Stimulated activated CD4-positive, alpha-beta T cell treated with anti-CD3 and anti-CD28 coated beads, Interleukin-4, amount 100 ng/mL, for 1 hour (primary cell): ENCODE measurements at places on chromosomes 1 and 21.

- DNase-seq = no peak
Measured at GRCh38 chr1:92365378-92366039, 66.7 kb downstream of the RPAP2 start.

GRCh38 chr1:54379555-54380289 is 26.5 kb downstream of the SSBP3 start:
- DNase-seq = no peak

DNA sequence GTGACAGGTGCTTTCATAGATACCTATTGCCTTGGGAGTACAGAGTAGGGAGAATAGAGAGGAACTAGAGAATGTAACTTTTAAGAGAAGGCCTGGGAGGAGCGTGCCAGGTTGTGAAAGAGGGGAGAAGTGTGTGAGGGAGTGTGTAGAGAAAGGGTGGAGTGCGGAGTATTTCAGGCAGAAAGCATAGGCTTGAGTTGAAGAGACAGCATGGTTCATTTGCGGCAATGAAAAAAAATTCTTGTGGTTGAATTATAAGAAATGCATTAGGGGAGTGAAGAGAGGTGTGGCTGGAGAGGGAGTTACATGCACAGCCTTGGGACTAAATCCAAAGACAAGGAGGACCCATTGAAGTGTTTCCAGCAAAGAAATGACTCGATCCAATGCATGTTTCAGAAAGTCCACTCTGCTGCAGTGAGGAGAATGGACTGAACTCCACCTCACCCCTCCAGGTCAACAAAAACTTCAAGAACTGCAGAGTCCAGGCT is 81.7 kb upstream of the ADAM30 start:
- DNase-seq = no peak

DNA sequence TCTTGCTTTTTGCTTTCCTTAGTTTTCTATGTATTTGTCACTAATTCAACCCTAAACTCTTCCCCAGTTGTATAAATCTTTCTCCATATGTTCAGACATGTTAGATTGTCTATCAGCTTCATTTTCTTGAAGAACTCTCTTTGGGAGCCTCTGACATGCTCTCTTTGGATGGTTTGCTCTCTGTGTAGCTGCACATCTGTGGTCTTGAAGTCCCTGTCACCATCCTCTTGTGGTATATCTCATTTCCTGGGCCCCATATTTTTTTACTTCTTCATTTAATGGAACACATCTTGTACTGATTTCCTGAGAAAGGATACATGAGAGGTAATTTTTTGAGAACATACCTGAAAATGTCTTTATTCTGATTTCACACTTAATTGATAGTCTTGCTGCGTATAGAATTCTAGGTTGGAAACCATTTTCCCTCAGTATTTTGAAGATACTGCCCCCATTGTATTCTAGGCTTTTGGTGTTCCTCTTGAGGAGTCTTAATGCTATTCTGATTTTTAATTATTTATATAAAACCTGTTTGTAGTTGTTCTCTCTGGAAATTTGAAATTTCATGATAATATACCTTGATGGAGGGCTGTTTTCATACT is 72.6 kb downstream of the ST3GAL3 start:
- no peak for DNase-seq

- no peak for DNase-seq
Measured at GRCh38 chr1:107777664-107778047, 187.3 kb downstream of the VAV3 start.
